ENCODE measurements at places on chromosomes 5 and 9.

DNA sequence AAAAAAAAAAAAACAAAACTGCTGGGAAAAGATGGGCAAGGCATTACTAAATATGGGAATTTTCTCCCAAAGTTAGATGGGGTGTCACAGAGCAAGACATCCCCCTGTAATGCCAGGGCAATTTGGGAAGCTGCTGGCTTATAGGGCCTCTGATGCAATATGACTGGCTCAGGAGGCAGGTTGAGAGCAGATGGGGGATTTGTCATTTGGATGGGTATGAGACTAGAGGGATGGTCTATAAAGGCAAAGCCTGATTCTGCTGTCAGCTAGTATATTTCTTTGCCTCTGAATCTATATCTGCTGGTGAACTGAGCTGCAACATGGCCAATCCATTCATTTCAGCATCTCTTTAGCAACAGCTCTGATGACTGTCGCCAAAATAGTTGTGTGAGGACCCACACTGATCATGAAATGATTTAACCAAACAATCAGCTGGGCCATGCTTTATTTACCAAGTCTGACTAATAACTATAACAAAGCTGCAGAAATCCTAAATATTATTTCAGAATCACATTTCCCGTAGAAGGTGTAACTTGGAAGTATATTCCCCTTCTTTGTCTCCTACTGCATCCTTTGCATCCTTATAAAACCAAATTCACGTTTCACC lies 455.1 kb upstream of the ZNF608 start:
- no peak for DNase-seq

DNA sequence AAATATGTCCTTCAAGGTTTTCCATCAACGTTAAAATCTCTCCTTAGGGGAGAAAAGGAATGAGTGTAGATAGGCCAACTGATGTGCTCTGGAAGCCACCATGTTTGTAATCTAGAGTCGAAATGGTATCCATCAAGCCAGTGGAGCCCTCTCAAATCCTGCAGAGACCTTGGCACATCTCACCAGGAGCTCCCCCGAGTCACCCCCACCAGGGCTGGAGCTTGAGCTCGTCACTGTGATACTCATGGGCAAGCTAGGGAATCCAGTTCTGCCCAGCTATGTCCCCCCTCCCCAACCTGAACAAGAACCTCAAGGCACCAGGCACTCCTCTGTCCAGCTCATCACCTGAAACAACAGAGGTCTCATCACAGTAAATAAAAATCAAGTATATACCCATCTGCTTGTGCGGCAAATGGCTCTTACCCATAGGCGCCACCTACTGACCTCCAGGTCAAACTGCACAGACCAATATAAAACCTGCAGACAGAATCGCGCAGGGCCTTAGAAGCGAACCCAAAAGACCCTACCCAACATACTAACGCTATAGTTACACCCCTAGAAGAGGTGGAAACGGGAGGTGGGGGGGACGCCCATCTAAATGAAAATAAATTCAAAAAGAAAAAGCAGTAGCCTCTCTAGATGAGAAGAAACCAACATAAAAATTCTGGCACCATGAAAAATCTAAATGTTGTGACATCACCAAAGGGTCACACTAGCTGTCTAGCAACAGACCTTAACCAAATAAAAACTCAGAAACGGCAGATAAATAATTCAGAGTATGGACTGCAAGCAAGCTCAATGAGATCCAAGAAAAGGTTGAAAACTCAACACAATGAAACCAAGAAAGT lies 75.0 kb downstream of the TTC39B start:
- DNase-seq = no peak

DNA sequence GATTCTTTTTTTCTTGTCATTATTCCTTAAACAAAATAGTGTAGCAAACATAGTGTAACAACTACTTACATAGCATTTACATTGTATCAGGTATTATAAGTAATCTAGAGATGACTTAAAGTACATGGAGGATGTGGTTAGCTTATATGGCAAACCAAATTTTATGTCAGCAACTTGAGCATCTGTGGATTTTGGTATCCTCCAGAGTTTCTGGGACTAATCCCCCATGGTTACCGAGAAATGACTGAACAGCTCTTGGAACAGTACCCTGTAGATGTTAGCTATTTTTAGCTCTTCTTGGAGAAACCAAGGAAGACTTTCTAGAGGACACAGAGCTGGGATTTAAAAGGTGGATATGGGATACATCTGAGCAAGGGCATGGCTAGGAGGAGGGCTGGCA lies 157.6 kb upstream of the KLF4 start:
- DNase-seq = no peak

- no peak for DNase-seq
These were observed 61.7 kb downstream of the HSPA4 start for GRCh38 chr5:133113331-133114061.

DNA sequence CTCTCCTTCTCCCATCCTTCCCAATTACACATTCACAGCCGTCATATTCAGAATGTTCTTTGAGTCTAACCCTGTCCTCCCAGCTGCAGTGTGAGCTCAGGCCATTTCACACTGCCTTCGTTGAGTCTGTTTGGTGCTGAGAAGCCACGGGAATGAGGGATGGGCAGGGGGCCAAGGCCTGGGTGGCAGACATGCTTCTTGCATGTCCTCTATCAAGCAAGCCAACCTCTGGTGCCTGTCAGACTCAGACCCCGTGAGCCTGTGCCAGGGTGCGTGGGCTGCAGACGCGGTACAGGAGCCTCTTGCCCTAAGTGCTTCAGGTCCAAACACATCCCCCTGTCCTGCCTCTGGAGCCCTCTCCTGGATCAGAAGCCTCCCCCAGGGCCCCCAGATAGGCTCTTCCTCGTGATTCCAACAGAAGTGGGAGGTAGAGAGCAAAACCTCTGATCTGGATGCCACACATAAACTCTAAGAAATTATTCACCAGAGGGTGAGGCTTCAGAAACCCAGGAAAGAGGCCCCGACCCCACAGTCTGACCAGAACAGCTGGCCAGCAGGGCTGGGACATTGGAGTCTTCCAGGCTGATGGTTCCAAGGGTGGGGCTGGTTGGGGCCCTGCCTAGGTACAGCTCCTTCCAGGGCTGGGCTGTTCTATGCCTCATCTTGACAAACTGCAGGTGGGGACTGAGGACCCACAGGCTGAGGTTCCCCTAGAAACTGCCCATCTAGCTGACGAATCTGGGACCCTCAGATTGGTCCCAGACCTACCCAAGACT lies 46.7 kb upstream of the CDKN2AIPNL start:
- no peak for DNase-seq

DNA sequence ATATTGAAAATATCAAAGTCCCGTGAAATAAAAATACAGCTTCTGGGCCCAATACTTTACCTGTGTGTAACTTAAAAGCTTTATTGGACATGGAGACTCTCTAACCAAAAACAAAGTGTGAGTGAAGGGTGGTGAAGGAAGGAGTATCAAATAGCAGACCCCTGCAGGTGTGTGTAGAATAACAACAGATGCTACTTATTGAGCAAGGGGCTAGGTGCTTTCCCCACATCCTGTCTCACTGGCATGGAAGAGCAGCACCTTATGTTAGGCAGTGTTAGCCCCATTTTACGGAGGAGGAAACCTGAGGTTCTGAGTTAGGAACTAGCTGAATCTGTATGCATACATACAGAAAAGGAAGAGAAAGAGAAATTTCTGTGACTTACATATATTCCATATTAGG lies 21.8 kb downstream of the SLIT3 start:
- peak; percentile 3 for DNase-seq

- peak; percentile 45 for DNase-seq
These were observed 276.5 kb downstream of the ARHGEF28 start for GRCh38 chr5:73902327-73903051.

DNA sequence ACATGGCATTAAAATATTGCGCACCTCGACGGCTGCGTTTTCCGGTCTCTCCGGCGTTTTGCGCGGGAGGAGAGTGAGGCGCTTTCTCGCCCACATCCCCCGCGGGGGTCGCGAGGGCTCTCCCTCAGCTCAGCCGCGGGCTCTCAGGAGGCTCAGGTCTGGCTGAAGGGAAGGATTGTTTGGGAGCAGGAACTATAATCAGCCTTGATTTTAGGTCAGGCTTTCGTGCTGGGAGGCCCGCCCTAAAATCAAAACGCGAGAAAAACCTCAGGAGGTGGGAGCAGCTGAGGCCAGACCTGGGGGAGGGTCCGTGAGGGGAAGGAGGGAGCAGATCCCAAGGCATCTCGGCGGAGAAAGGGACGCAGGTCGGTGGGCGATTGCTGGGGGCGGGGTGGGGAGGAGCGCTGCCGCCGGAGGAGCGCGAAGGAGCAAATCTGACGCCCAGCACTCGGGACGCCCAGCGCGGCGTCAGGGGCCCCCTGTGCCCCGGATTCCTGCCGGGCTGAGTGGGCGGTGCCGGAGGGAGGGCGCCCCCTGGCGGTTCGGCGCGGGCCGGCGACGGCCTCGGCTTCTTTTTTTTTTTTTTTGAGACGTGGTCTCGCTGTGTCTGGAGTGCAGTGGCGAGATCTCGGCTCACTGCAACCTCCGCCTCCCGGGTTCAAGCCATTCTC lies 18.7 kb upstream of the RNF130 start:
- no peak for DNase-seq

GRCh38 chr5:176899946-176900779 lies 1.0 kb upstream of the HK3 start:
- no peak for DNase-seq

DNA sequence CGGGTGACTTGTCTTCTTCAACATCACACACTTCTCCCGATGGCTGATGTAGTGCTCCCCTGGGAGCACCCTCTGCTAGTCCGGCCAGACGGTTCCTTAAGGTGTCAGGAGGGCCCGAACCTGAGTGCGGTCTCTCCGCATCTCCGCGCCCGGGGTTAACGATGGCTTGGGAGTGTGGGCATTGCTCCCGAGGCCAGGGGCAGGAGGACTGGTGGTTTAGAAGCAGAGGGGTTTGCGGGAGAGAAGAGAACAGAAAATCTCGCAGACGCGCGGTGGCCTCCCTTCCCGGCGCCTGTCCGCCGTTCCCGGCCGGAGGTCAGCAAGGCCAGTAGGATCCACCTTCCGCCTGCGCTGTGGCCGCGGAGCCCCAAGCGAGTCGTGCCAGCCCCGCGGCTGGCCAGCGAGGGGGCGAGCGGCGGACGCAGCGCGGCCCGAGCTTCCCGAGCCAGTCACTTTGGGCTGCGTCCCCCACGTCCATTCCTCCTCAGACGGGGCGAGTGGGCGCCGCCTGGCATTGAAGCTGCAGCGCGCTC lies 700 bp downstream of the CDO1 start:
- no peak for DNase-seq

DNA sequence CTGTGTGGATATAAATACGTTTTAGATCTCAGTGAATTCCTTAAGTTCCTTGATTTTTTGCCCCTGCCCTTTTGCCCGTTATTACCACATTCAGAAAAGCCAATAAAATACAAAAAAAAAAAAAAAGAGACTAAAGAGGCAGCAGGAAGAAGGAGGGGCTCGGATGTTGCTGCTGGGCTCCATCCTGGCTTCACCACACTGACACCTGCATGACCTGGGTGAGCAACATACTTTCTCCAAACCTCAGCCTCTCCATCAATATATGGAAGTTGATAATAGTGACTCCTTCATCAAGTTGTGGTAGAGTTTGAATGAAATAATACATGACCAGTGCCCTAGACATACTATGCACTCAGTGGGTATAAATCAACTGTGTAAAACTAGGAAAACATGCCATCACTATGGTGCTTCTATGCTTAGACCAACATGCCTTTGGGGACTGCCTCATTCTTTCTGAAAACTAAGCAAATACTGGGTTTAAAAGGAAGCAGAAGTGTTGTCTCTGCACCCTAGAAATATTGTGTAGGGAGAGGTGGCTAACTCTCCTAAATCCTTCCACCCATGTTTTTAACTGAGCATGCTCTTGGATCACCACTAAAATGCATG lies 243.0 kb downstream of the PIK3R1 start:
- no peak for DNase-seq

DNA sequence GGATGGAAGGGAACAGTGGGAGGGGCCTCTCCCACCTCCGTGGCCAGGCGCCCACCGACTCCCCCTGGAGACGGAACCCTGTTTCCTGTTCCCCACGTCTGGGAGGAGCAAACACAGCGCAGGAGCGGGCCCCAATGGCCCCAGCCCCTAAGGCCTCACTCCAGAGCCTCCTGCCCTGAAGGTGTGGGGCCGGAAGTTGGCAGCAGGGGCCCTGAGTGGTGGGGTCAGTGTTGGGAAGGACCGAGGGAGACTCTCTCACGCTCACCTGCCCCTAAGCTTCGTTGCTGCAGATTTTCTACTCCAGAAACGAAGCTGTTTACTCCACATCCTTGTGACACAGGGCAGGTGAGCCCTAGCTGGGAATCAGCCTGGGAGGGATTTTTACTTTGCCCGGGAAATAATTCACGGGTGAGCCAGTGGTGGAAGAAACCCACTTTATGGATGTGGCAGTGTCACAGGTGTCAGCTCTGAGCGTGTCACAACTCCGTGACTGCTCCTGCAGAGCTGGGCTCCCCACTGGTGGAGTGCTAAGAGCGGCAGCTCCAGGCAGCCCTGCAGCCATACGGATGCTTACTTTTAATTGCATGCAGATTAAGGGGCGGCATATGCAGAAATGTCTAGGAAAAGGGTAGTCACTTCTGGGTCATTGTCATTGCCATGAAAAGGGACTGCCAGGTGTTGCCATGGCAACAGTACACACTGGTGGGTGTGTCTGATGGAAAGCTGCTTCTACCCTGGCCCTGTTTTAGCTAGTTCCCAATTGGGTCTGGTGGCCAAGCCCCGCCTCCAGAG lies 77.5 kb upstream of the OLFM1 start:
- no peak for DNase-seq

All from NCI-H510A treated with DMSO at 0.1 percent for 48 hours (cell line).